ENCODE measurements at places on chromosomes 3 and 15.

DNA sequence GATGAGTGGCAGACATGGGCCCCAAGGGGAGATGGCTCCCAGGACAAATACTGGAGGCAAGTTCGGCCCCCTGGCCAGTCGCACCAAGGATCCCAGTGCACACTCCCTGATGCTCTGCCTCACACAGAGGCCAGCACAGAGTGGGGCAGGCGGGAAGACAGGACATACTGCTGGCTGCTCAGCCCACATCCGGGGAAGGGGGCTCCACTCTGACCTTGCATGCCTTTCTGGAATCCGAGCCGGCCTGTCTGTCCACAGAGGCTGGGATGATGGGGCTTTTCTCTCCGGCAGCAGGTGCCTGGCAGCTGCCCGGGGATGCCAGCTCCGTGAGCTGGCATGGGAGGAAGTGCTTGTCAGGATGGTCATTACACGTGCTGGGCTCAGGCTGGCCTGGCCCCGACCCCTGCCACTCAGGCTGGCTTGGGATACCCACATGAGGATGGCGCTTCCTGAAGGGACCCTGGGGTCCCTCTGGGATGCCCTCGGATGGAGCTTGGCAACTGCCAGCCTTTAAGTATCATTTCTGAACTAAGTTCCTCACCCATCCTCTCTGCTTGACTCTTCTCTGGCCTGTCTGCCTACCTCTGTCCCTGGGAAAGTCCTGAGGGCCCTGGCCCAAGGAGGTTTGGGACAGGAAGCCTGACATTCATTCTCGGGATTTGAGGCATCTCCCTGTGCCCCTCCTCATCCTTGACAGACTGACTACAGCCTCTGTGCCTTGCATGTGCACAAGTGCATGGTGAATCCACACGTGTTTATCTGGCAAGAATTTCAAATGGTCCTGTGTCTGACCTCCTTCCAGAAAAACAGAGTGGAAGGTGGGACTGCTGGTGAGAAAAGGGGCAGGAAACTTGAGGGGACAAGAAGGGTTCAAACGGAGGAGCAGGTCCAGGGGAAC is 46.5 kb downstream of the EXOG start:
- DNase-seq = no peak

DNA sequence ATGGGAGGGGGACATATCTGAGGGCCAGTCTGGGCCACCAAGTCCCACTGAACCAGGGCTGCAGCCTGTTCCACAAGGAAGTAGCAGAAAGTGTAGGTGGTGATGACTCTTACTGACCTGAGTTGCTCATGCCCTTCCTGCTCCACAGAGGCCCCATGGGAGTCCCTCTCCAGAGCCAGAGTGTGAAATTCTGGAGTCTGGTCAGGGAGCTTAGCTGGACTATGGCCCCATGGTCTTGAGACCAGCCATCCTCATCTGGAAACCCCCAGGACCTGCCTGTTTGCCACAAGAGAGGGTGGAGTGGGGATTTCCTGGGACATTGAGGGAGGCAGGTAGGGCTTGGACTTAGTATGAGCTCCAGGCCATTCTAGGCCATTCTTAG is 3.0 kb downstream of the SPINT1 start:
- DNase-seq = no peak

DNA sequence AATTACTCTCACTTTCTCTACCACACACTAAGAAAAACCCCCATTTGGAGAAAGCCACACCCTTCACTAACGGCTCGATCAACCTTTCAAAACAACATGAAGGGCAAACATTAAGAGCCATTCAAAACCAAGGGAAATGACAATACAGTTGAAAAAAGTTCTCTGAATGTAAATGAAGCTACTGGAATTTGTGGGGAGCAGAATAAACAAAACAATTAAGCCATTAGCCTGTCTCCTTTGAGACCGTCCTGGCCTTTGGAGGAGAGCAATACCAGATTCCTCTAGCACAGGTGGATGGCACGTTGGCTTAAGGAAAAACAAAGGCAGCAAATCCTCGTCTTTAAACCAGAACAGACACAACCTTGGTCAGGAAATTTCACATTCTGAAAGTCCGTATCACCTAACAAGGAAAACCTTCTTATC is 18.7 kb downstream of the MYO1E start:
- DNase-seq = no peak

GRCh38 chr3:151171145-151171757 is 31.8 kb downstream of the GPR171 start:
- DNase-seq = peak; percentile 7

DNA sequence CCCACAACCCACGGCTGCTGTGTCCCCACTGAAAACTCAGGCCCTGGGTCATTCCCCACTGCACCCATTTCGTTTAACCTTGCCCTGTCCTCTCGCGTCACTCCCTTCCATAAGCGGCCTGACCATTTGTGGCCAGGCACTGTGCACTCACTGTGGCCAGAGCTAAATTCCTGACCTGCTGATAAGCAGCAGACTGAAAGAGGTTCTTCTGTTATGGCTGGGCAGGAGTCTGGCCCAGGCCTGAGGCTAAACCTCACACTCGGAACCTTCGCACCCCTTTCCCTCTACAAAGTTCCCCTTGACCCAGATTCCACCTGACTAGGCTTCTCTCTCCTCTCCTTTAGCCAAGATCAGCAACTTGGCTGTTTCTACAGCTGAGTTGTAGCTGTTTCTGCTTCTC is 62.3 kb downstream of the ADAMTS17 start:
- DNase-seq = no peak

- DNase-seq = no peak
Observed at GRCh38 chr3:186097663-186098451, 11.0 kb downstream of the ETV5 start.

- no peak for DNase-seq
Observed at GRCh38 chr3:53346922-53347260, 452 bp downstream of the DCP1A start.
